ENCODE measurements at places on chromosomes 12 and 14.

DNA sequence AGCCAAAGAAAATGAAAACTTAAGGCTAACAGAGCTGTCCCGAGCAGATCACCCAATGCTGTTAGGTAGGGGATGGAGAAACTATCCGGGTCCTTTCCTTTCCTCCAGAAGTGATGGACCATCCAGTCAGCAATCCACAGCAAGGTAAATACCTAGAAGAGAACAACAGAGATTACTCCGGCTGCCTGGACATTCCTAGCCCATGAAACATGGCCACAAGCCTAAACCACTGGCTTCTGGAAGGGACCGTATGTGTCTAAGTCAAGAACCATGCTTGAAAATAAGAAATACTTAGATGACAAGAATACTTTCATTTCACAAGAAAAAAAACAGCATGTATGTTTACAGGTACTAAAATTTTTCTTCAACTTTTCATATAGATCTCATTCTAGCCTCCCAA lies 152.9 kb downstream of the SLC41A2 start:
- DNase-seq, result no peak

DNA sequence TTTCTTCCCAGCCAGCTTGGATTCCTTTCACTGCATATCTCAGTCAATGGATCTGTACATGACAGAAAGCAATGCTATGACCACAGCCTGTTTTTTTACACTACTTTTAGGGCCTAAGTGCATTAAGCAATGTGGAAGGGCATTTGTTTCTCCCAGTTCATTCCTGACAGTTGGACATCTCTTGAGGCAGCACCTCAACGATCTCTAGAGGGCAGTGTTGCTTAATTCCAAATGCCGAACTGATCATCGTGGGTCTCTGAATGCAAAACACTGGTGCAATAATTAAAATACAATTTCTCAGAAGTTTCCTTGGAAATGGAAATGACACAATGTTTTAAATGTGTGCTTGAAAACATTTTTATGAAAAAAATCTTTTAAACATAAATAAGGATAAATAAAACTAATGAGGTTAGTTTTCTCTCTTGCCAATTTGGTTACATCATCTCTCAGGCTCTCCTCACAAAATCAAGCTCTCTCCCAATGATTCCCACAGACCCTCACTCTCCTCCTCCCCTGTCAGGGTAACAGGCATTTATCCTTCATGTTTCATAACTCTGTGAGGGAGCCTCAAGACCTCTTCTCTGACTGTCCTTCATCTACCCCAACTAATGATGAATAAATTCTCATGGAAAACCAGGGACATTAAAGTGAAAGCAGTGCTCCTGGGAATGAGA lies 192.4 kb upstream of the SLC16A7 start:
- DNase-seq, result no peak

DNA sequence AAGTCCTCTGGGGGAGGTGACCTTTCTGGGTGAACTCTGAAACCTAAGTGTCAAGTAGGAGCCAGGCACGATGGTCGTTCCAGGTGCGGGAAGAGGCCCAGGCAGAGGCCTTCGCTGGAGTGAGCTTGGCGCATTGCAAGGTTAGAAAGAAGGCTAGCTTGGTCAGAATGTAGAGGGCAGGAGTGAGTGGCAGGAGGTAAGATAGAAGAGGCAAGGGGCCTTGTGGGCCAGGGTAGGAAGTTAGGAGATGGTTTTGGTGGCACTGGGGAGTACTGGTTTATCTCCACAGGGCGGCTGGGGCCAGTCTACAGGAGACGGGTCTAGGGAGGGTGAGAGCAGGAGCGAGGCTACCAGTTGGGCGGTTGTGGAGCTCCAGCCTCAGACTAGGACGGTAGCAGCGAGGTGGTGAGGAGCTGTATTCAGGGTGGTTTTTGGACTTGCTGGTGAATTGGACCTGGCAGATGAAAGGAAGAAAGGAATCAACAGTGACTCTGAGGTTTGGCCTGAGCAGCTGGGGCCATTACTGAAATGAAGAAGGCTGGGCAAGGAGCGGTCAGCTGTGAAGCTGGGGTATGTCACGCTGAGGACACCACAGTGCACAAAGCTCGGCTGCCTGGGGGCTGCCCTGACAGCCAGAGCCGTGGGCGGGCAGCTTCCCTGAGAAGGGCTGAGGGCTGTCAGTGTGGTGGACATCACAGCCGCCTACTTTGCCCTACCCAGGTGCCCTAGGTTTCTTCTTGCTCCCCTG lies 9.0 kb downstream of the MLXIP start:
- no peak for DNase-seq

DNA sequence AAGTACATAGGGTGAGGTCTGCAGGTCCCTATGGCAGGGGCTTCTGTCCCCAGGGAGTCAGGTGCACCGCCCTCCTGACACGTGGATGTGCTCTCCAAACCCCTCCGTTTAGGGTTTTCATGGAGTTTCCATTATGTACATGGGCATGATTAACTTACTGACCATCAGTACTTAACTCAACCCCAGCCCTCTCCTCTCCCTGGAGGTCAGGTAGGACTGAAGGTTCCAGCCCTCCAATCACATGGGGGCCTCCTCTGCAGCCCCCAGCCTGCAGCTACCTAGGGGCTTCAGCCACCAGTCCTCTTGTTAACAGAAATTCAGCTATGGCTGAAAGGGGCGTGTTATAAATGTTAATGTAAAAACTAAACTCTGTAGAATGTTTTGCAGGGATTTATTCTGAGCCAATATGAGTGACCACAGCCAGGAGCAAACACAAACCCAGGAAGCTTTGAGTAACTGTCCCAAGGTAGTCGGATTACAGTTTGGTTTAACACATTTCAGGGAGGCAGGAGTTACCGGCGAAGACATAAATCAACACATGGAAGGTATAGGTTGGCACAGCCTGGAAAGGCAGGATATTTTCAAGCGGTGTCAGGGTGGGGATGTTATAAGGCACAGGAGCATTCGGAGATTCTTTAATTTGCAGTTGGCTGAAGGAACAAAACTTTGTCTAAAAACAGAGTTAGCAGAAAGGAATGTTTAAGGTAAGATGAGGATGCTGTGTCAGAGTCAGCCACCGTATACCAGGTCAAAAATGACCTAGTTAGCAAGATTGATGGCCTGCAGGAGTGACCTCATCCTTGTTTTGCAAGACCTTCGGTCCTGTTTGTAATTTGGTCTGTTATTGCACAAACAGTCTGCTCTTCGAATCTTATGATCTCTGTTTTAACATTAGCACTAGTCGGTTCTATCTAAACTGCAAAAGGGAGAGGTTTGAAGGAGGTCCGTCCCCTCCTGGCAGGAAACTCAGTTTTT lies 75.2 kb downstream of the TNFAIP2 start:
- DNase-seq, result no peak

DNA sequence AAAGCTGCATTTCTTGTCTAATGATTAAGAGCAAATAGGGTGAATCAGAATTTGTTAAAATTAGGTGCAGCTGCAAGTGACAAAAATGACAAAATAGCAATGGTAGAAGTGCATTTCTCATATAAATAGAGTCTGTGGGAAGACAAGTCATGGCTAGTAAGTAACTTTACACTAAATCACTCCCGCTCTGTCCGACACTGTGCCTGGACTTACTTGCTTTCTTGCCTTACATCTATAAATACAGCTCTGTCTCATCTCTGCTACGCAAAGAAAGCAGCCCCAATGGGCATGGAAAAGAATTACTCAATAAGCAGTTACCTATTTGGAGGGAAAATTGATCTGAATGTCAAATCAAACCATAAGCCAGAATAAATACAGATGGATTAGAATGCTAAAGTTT lies 245.4 kb upstream of the KRR1 start:
- DNase-seq, result no peak

GRCh38 chr14:74846968-74847665 lies 28.8 kb downstream of the PROX2 start:
- no peak for DNase-seq

- DNase-seq, result no peak
Observed at GRCh38 chr14:26427097-26427496, 170.7 kb downstream of the NOVA1 start.

GRCh38 chr12:49546481-49546880 lies 7.7 kb downstream of the KCNH3 start:
- no peak for DNase-seq

All from T-helper 9 cell (primary cell).